ENCODE measurements at places on chromosomes 4 and X.

DNA sequence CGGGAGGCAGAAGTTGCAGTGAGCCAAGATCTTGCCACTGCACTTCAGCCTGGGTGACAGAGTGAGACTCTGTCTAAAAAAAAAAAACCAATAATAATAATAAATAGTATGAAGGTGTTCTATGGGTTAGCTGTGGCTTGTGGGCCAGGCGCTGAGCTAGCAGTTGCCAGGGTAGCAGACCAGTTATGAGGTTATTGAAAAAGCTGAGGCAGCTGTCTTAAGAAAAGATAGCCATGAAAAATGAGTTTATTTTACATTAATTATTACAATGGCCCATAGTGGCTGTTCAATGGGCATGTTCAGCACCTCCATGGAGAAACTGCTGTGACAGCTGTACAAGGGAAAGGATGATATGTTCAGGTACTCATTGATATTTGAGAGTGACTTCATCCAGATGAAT, 13.3 kb upstream of the HSD17B10 start:
- DNase-seq = no peak

- no peak for DNase-seq
These were observed 24.0 kb downstream of the ASB9 start for GRCh38 chrX:15245896-15246295.

- no peak for DNase-seq
These were observed 35.7 kb downstream of the AFAP1 start for GRCh38 chr4:7903791-7904516.

- DNase-seq = no peak
These were observed 171.4 kb downstream of the PPP1R2C start for GRCh38 chrX:42606591-42606990.

- no peak for DNase-seq
These were observed 54.7 kb downstream of the OTC start for GRCh38 chrX:38407126-38407525.

- DNase-seq = no peak
These were observed 169.5 kb downstream of the KCTD8 start for GRCh38 chr4:44279066-44279465.

DNA sequence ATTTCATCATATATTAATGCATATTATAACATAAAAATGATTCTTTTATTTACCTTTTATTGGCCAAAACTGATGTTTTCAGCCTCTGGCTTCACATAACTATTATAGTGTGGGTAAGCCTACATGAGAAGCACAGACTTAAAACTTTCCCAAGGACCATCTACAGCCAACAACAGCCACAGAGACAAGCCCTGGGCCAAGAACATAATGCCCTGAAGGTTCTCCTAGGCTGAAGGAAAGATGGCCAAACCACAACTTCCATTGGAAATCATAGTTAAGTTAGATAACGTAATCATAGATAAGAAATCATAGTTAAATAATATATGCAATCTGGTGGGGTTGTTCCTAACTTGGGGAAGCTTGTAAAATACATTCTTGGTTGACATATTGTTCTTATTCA, 280.0 kb upstream of the EMCN start:
- DNase-seq = no peak

- no peak for DNase-seq
These were observed 69.8 kb downstream of the GPR101 start for GRCh38 chrX:136963973-136964372.

DNA sequence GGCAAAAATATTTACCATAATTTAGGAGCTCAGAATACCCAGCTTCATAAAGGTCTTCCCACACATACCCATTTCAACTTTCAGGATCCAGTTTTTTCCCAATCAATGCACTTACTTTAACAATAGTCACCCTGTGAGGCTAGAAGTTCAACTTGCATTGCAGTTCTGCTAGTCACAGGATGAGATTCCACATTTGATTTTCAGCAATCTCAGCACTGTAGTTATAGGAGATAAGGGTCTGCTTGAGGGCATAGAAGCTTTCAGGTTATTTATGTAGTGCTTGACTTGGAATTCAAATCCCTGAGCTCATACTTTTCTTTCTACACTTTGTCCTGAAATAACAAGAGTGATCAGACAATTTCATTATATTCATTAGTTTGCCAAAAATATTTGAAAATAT, 78.3 kb upstream of the IL2 start:
- DNase-seq = no peak

DNA sequence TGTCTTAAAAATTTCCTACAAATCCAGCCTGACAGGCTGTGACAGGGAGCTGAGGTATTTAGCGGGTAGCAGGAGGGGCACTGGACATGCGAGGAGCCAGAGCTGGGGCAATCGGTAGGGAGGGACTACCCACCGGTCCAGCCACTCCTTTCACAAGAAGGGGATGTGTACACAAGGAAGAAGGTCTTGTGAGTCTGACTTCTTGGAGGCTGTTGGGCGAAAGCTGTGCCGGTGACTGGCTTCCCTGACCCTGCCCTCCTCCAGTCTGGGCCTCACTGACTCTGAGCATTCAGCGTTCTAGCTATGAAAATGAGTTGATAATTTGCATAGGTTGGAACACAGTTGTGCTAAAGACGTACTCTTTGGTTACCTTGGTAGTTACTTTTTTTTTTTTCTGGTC, 12.7 kb upstream of the CXCL8 start:
- DNase-seq = no peak

- DNase-seq = no peak
These were observed 12.9 kb upstream of the IL2 start for GRCh38 chr4:122469457-122469856.

DNA sequence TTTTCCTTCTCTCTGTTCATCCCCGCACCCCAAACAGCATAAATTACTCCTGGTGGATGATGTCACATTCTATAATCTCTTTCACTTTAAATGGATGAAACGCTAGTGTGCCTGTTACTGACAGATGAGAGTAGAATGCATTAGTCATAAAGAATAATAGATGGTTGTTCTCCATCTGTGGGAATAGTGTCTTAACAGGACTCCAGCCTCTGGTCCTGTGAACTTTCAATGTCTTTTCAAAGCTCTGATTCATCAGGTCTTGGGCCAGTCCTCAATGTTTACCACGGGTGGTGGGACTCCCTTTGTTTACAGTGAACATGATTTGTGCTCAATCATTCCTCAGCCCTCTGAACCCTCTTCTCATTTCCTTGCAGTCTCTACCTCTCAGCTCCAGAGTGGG, 182.6 kb downstream of the GABRB1 start:
- DNase-seq = no peak

DNA sequence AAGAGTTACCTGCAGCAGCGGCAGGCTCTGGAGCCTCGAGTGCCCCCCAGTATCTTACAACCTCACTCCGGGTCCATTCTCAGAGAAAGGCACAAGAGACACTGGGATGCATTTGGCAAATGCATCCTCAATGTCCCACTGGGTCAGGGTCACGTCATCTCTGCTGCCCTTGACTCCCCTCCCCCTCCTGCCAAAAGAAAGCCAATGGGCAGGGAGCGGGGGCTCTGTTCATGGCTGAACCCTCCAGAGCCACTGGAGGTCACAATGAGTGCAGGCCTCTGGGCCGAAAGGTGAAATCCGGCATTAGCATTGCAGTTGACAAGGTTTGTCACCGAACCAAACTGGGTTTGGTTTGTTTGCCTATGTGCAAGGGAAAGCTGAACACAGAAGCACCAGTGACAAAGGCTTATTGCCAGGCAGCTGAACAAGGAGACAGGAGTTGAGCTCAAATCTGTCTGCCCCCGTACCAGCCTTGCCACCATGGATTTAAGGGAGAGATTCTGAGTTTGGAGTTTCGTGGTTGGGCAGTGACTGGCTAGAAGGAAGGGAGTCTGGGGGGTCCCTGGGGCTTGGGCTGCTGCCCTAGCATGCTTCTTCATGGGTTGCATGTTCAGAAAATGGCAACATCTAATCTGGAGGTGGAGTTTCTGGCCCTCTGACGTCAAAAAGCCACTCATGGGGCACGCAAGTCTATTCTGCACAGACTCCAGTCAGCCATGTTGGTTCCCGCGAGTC, 64.3 kb downstream of the HTRA3 start:
- DNase-seq = no peak

DNA sequence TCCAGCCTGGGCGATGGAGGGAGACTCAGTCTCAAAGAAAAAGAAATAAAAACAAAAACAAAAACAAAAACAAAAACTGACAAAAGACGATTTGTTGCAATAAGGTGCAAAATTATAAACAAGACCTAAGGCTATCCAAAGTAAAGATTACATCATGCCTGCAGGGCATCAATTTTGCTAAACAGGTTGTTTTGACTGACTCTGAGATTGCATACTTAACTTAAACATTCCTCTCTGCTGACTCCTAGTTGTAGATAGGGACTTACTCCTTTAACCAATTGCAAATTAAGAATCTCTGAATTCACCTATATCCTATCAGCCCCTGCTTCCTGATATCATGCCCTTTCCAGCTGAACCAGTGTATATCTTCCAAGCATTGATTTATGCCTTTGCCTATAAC, 2687.3 kb downstream of the PCDH7 start:
- no peak for DNase-seq

DNA sequence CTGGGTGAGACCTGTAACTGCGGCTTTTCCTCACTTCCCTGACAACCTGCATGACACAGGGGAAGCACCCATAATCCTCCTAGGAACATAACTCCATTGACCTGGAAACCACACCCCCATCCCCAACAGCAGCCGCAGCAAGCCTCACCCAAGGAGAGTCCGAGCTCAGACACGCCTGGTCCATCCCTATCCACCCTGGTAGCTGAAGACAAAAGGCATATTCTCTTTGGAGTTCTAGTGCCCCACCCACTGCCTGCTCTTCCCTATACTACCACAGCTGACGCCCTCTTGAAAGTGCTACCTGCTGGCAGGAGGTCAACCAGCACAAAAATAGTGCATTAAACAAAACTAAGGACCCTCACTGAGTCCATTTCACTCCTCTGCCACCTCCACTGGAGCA, 1080.9 kb upstream of the IGFBP7 start:
- no peak for DNase-seq

DNA sequence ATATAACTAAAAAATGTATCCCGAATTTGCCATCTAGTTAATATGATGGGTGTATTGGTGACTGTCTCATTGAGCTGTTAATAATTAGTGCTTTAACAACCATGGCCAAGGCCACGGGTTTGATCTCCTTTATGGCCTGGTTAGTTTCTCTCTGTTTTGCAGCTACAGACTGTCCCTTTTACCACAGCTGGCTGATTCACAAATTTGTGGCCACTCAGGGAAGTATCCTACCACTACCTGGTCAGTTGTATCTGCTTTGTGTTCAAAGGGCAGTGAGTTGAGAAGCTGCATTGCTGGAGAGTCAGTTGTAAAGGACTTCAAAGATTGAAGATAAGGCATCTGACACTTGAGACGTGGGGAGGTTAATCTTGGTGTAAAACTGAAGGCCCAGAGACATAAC, 219.1 kb upstream of the BMP3 start:
- DNase-seq = no peak

GRCh38 chrX:140767646-140768045, 58.1 kb downstream of the LINC00632 start:
- no peak for DNase-seq

GRCh38 chr4:142598132-142598531, 248.0 kb downstream of the INPP4B start:
- DNase-seq = no peak

DNA sequence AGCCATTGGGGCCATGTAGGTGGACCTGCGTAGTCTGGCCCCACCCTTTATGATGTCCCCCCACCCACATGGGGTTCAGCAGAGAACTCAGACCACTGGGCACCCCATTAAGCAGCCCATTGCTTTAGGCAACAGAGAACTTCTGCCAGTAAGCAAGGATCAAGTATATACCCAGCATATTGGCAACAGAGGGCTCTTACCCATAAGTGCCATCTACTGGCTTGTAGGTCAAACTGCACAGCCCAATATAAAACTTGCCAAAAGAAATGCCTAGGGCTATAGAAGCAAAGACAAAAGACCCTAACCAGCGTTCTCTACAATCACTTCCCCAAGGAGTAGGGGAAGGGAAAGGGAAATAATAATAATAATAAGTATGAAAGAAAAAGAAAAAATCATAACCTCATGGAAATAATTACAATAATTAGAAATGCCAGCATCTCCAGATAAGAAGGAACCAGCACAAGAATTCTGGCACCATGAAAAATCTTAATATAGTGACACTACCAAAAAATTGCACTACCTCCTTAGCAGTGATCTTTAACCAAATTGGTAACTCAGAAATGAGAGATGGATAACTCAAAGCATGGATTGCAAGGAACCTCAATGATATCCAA, 1090.7 kb downstream of the FAT4 start:
- DNase-seq = no peak

GRCh38 chr4:77501851-77502250, 103.8 kb upstream of the CXCL13 start:
- no peak for DNase-seq

- DNase-seq = no peak
These were observed 213.0 kb upstream of the VEGFC start for GRCh38 chr4:177005674-177006230.

GRCh38 chr4:188346171-188346809, 207.0 kb downstream of the TRIML1 start:
- no peak for DNase-seq

- DNase-seq = no peak
These were observed 134.3 kb upstream of the PPARGC1A start for GRCh38 chr4:24024157-24024556.
